Progenitor cell of endocrine pancreas (in vitro differentiated cells): ENCODE measurements at places on chromosomes 12 and 14.

- peak; percentile 39 for DNase-seq
These were observed at the start of gene NCOR2 for GRCh38 chr12:124566997-124567672. NCOR2 (minus strand) TSS chr12:124567612; CDS start chr12:124495251, 72,361 bp downstream.

GRCh38 chr12:92418381-92418780, 272.7 kb upstream of the BTG1 start:
- DNase-seq: no peak

GRCh38 chr12:44603701-44604100, 272.4 kb downstream of the NELL2 start:
- no peak for DNase-seq

- no peak for DNase-seq
These were observed 266.8 kb downstream of the ADAMTS20 start for GRCh38 chr12:43285159-43285598.

- no peak for DNase-seq
These were observed 239.4 kb upstream of the PDE3A start for GRCh38 chr12:20128928-20129327.

DNA sequence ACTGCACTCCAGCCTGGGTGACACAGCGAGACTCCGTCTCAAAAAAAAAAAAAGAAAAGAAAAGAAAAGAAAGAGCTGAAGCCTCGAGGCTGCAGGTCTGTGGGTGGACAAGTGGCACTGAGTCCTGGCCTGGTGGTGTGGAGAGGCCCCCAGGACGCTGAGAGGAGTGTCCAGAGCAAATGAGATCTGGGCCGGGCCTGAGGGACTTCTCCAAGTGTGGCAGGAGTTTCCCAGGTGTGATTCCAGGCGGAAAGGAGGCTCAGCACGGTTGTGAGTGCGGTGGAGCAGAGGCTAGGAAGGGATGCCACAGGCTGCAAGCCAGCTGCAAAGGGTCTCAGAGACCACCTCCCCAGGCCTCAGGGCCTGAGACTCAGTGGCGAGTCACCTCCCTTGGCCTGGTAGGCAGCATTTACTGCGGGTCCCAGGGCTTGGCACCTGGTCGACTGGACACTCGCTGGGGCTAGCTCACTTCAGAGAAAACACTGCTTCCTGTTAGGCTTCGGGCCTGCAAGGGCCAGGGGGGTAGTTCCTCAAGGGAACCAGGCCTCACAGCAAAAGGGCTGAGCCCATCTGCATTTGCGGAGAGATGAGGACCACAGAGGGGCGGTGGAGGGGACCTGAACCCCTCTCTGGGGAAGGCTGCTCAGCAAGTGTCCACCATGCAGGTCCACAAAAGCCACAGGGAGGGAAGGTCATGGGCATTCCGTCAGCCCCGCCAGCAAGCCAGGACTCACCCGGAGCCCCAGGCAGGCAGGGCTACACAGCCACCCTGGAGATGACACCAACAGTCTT, 11.7 kb downstream of the TTC7B start:
- no peak for DNase-seq

DNA sequence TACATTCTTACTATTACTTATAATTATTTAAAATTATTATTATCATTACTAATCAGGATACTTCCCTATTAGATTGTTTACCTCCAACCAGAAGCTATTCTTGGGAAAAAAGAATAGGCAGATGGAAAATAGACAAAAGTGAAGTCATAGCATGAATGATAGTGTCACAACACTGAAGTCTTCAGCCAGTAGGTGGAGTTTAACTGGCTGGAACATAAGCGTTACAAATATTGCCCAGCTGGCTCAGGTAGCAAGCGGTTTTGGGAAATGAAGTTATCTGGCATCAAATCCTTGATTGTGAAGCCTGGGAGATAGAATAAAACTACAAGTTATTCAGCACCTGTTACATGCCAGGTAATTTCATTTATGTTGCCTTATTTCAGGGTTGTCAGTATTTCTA, 762.9 kb downstream of the C12orf50 start:
- DNase-seq: no peak

DNA sequence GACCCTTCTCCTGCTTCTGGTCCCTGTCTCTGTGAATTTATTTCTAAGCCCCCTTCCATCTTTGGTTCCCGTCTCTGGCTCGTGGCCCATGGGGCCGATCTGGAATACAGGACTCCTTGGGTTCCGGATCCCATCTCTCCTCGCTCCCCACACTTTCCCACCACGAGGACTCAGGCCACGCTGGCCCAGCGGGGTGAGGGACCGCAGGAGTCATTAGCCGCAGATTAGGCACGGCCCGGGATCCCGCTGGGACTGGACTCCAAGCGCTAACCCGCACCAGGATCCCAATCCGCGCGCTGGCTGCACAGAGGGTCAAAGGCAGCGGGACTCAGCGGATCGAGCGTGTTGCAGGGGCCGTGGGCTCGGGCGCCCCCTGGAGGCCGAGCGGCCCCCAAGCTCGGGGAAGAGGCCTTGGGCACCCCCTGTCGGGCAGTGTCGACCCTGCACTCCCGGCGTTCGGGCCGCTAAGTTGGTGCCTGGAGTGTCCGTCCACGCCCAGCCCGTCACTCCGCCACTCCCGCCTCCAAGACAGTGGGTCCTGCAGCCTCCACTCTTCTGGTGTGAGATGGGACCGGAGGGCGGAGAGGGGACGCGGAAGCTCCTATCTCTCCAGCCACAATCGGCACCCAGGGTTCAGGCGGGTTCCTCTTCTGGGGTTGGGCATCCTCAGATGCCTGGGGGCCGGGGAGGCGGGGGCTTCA, 9.5 kb downstream of the SHMT2 start:
- peak; percentile 89 for DNase-seq

DNA sequence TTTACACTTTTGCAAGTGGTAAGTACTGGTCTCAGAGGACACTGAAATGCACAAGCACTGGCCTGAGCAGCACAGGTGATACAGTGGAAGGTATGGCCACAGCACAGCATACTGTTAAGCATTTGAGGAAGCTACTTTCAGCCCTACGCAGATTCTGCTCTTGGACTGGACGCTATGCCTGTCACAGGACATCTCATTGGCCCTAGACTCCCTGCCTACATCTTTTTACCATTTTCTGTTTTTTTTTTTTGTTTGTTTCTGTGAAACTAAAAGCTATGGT, 144.2 kb upstream of the ABCD2 start:
- DNase-seq: no peak
